Stimulated activated CD4-positive, alpha-beta T cell treated with anti-CD3 and anti-CD28 coated beads, Interleukin-15, amount 100 ng/mL, for 1 hour (primary cell): ENCODE measurements at places on chromosomes 1 and 21.

DNA sequence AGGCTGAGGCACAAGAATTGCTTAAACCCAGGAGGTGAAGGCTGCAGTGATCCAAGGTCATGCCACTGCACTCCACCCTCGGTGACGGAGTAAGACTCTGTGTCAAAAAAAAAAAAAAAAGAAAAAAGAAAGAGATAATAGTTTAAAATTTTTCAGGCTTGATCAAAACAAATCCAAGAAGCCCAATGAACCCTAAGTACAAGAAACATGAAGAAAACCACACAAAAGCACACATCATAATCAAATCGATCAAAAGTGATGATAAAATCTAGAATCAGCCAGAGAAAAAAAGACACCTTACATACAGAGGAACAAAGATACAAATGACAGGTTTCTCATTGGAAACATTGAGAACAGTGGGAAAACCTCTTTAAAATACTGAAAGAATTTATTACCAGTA is 31.5 kb downstream of the LDLRAD1 start:
- no peak for DNase-seq

DNA sequence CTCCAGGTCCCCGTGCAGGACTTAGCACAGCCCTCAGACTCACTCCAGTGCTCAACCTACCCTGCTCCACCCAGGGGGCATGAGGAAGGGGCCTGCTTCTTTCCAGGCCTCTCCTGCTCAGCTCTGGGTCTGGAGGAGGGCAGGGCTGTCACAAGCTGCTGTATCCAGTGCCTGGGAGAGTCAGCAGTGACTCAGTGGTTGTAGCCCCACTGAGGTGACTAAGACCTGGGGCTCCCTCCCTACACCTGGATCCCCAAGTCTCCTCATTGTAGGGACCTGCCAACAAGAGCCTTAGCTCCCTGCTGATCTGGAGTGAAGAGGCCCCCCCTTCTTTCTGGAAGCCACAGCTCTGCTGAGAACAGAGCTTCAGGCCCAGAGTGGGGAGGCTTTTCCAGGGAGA is 36.1 kb upstream of the FAM131C start:
- no peak for DNase-seq

DNA sequence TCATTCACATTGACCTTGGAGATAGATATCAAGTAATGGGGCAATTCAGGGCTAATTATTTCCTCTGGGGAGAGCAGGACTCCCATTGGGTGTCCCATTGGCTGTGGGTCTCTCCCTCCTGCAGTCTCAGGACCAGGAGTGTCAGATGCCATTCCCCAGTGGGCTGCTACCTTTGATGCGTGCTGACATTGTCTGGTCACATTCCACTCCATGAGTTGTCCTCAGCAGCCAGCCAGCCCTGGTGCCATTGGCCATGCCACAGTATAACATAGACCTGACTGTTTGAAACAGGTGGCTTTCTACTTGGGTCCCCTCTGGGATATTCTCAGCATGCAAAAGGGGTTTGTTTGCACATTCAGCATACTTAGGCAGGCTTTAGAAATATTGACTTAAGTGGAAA is 118.5 kb downstream of the MRPS6 start:
- no peak for DNase-seq

DNA sequence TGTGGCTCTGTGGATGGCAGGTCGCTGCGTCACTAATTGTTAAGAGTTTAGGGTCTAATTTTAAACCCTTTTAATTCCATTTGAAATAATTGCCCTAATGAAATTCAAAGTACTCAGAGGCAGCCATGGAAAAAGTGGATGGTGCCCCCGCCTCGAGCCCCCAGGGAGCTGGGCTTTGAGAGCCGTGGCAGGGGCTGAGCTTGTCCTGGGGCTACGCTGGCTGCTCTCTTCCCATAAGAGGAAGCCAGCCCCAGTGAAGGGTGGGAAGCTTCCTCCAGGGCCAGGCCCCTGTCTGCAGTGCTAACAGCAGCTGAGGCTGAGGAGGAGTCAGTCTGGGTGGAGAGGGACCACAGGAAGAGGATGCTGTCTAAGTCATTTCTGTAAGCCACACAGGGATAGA is 315.0 kb upstream of the POU3F1 start:
- no peak for DNase-seq

DNA sequence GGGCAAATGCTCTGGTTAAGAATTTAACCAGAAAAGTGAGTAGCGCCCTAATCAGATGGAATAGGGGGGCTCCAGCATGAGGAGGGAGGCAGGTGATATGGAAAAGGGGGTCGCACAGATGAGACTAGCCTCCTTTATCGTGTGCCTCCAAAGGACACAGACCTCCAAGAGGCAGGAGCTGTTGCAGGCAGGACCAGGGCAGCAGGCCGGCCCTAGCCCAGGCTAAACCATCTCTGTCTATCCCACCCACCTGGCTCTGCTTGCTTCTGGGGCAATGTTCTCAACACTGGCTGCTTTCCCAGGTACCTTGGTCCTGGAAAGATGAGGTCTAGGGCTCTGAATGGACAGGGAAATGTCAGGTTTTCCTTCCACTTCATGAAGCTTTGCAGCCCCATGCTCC is 36.3 kb downstream of the C2CD2 start:
- no peak for DNase-seq

- no peak for DNase-seq
Observed at GRCh38 chr1:78171736-78172590, 126.2 kb downstream of the GIPC2 start.

GRCh38 chr1:53317646-53318539 is 10.0 kb downstream of the LRP8 start:
- no peak for DNase-seq

DNA sequence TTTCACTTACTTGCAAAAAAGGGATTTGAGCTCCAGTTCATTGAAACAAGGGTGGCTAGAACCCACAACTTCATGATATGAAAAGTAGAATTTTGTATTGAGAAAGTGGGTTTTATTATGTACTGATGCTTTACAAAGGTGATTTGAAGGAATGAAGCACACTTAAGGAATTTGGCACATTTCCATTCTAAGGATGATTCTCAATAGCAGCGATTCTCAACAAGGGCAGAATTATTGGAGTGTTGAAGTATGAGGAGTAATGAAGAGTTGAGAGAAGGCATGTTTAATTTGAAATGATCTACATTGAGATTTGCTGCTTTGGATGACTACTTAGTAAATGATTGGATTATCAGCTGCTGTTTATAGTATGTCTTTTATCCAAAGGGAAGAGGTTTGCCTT is 54.7 kb downstream of the FNBP1L start:
- no peak for DNase-seq

- DNase-seq, result no peak
Observed at GRCh38 chr1:18643154-18644012, 12.7 kb downstream of the PAX7 start.

DNA sequence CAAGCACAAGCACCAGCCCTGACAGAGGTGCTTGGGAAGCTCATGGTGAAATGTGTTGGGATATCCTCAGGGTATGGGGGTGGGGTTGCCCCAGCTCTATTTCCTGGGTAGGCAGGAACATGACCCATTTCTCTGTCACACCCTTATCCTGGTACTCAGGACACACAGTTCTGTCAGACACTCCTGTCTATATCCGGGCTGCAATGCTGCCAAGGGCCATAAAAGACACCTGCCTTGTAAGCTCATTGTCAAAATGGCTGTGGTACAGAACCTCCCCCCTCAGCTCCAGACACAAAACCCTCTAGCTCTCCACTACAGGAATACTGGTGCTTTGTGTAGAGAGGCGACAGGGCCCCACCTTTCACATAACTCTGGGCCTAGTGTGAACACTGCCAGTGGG is 636.7 kb downstream of the PLA2G4A start:
- DNase-seq, result no peak

- DNase-seq, result no peak
Observed at GRCh38 chr1:997993-998744, 1.7 kb downstream of the HES4 start.

DNA sequence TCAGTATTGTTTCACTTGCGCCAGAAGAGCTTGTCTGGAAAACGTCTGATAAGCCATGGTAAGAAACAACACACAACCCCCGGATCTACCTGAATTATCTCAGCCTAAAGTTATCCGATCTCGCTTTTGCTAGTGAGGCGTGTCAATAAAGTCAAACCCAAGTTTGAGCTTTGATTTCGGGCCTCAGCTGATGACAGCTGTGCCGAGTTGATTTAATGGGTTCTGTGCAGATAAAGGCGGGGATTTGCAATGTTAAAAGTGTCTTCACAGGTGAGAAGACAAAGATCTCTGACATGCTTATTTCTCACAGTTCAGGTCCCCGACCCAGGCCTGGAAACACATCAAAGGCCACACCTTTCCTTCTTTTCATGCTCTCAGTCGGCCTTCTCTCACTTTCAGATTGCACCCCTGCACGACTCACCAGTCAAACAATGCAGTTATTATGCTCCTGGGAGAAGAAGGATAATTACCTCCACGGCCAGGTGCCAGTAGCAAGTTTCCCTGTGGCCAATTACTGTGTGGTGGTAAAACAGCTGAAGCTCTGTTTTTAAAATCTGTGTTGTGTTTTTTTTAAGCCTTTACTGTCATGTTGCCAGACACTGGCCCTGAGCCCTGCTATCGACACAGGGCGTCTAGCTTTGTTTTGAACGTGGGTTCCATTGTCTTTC is 245.3 kb upstream of the RUNX1 start:
- DNase-seq, result no peak

DNA sequence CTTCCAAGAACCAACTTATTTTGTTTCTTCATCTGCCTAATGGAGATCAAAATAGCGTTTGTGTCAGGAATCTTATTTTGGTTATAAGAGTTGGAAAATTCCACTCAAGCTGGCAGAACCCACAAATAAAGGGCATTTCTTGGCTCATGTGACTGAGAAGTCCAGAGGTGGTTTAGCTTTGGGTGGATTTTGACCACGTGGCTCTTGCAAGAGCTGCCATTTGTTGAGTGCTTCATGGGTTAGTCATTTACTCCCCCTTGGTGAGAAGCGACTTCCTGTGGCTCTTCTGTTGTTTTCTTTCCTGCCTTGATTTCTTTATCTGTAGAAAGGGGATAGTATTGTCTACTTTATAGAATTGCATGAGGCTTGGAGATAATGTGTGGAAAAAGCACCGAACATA is 9.5 kb upstream of the RNF186 start:
- DNase-seq, result no peak

DNA sequence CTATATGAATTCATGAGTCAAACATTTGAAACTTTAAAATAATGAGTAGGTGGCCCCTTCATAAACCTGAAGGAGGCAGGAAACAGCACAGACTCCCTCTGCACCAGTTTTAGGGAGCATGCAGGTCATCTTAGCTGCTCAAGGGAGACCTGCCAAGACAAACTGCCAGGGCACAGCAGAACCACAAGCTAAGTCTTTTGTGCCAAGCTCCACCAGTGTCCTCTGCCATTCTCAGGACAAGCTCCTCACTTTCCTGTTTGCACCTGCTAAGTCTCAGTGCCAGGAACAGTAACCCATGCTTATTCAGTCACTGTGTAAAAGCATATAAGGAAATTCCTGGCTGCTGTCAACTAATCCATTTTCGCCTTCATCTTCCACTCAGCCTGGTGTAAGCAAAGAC is 368.9 kb downstream of the SEC16B start:
- DNase-seq, result no peak

- DNase-seq, result no peak
Observed at GRCh38 chr1:15941899-15942660, 33.8 kb downstream of the ZBTB17 start.

GRCh38 chr1:227869279-227869842 is 53.9 kb downstream of the PRSS38 start:
- DNase-seq, result no peak

DNA sequence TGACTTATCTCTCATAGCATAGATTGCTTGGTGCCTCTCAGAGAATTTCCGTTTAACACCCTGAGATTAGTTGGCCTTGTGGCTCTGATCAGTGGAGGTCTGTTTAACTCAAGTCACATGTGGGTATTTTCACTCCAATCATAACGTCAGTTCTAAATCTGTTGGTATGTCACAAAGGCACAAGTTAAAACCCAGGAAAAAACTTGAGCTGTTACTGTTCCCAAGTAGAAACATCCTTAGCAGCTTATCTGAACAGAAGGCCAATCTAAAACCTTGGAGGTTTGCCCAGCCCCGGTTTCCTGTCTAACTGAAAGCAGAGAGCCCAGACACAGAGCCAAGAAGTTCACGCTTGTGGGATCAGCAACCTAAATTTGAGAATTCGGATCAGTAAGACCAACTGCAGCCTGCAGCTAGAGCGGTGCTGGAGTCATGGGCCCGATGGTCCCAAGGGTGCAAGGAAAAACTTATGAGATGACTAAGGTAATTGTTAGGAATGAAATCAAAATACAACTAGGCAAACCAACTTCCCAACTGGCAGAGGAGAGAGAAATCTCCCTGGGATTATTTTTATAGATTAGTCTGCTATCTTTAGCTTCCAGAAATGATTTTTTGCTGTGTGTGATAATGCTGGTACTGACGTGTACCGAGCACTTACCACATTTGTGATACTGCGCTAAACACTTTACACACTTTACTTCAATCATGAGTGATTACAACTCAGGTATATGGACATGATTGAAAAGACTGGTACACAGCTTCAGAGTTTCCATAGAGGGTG is 90.2 kb upstream of the C1orf21 start:
- DNase-seq, result no peak

GRCh38 chr1:16155537-16156410 is at the start of gene EPHA2:
TSS of gene EPHA2 (minus strand) at chr1:16156069. CDS start at chr1:16155932, 137 bp downstream.
- DNase-seq, result no peak

DNA sequence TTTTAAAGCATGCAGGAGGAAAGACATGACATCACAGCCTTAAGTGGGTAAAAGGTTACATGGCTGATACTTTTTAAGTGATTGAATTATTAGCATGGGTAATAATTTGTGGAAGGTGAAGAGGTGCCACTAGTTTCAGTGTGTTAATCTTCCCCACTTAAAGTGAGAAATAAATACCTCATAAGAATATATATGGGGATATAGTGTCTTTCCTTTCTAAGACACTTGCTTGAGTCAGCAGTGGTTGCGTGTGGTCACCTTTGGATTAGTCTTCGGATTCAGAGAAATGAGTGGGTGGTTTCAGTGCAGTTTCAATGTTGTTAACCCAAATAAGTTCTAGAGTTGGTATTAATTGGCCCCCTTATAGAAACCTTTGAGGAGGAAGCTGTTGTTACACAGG is 94.1 kb downstream of the ADGRL2 start:
- DNase-seq, result no peak

DNA sequence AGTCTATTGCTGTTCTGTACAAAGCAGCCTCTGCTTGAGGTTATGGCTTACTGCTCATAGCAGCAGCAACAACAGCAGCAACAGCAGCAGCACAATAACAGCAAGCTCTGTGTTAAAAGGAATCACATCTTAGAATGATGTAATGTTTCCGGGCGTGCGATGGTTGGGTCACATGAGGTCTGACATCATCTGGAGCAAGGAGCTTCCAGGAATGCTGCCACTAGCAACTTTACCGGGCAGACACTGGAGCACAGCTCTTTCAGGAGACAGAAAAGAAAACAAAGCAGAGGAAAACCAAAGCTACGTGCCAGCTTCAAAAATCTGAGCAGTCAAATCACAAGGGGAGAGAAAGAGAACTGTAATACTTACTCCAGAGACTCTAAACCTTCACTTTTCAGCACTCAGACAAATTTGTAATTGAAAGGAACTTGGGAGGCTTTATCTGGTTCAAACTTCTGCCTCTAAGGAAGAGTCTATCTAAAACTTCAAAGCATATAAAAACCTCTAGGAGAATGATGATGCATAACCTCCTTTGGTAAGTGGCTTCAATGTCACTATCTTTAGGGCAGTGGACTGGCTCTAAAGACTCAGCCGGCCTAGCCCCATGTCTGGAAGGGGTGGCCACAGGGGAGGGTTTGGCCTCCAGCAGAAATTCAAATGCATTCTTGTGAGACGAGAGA is 28.3 kb upstream of the RAB3GAP2 start:
- no peak for DNase-seq
